ENCODE measurements at places on chromosomes 13 and 19.

GRCh38 chr13:91375116-91375729 is 23.2 kb upstream of the GPC5 start:
- DNase-seq = no peak

DNA sequence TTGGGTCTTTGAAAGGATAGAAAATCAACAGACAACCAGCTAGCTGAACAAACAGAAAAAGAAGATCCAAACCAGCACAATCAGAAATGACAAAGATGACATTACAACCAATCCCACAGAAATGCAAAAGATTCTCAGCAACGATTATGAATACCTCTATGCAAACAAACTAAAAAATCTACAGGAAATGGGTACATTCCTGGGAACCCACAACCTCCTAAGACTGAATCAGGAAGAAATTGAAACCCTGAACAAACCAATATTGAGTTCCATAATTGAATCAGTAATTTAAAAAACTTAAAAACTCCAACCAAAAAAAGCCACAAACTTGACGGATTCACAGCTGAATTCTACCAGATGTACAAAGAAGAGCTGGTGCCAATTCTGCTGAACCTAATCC is 20.9 kb upstream of the C1QTNF9B start:
- no peak for DNase-seq

- no peak for DNase-seq
Measured at GRCh38 chr13:46100191-46100815, 4.5 kb downstream of the CPB2 start.

- DNase-seq = no peak
Measured at GRCh38 chr19:11541238-11541637, 2.6 kb downstream of the CNN1 start.

- no peak for DNase-seq
Measured at GRCh38 chr13:29964181-29964845, 113.9 kb upstream of the UBL3 start.

GRCh38 chr19:41795031-41795461 is 1.3 kb upstream of the CEACAM3 start:
- DNase-seq = no peak

DNA sequence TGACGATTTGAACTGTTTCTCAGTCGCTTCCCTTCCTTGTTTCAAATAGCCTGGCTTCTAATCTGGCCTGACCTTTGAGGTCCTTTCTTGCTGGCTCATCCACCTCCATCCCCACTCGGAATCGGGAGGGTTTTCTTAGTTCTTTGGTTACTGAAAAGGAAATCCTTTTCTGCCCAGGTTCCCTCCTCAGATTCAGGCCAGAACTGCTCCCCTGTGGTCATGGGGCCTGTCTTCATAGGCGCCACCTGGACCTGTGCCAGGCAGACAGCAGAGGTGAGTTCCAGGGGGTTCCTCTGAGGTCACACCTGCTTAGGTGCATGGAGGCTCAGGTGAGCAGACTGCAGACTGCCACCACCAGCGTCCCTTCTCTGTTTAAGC is 62.4 kb downstream of the AKAP11 start:
- DNase-seq = no peak

DNA sequence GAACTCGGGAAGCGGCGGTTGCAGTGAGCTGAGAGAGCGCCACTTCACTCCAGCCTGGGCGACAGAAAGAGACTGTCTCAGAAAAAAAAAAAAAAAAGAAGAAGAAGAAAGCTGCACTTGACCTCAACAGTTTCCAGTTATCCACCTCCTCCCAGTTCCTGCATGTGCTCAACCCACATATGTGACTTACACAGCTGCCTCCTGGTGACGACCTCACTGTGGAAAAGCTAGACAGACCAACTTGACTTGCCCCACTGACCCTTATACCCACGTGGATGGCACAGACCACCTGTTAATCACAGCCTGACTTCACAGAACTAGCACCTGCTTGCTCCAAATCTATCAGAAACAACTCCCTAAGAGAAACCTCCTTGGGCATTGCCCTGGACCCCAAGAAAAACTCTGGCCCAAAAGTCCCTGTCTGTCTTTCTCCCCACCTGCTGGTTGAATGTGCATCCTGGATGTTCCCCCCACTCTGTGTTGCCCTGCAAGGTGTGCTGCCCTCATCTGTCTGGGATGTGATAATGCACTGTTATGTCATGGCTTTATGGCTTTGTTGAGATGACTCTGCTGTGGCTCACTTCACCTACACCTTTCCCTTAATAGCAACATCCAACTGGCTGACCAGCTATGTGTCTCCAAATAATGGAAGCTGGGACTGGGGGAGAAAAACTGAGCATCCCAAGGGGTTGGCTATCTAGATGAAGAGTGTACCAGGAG is 2.8 kb downstream of the ZNF20 start:
- no peak for DNase-seq

- no peak for DNase-seq
Measured at GRCh38 chr13:61247149-61247936, 168.3 kb downstream of the PCDH20 start.

GRCh38 chr19:16077984-16078758 is 1.9 kb downstream of the TPM4 start:
- peak; percentile 82 for DNase-seq

DNA sequence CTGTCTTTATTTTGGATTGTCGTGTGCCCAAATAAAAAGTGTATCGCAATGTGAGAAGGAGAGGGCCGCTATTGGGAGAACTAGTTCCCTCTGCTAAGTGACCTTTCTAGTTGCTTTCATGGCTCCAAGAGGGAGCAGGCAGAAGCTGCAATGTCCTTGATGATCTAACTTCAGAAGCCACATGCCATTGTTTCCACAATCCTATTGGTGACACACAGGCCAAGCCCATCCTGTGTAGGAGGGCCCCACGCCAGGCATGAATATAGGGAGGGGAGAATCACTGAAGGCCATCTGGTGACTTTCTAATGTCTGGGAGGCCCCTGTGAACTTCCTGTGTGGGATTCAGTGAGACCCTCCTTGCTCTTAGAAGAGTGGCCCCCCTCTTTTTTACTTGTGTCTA is 47.8 kb upstream of the KPNA3 start:
- DNase-seq = no peak

DNA sequence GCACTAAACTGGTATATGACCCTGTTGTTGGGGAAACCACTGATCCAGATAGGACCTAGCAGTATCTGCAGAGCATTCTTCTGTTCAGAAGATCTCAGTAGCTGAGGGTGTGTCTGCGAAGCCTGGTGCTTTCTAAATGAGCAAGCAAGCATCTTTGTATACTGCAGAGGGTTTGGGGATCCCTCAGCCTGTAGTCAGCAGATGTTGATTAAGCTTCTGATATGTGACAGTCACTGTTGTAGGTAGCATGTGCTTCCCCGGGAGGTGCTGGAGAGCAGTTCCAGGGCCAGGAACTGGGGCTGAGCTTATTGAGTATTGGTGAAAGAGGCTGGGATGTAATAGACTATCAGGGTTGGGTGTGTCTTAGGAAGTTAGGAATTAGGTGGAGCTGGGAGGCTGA is 1.5 kb downstream of the SCAF1 start:
- DNase-seq = no peak

- DNase-seq = no peak
Measured at GRCh38 chr19:633786-634639, 676 bp upstream of the POLRMT start.

DNA sequence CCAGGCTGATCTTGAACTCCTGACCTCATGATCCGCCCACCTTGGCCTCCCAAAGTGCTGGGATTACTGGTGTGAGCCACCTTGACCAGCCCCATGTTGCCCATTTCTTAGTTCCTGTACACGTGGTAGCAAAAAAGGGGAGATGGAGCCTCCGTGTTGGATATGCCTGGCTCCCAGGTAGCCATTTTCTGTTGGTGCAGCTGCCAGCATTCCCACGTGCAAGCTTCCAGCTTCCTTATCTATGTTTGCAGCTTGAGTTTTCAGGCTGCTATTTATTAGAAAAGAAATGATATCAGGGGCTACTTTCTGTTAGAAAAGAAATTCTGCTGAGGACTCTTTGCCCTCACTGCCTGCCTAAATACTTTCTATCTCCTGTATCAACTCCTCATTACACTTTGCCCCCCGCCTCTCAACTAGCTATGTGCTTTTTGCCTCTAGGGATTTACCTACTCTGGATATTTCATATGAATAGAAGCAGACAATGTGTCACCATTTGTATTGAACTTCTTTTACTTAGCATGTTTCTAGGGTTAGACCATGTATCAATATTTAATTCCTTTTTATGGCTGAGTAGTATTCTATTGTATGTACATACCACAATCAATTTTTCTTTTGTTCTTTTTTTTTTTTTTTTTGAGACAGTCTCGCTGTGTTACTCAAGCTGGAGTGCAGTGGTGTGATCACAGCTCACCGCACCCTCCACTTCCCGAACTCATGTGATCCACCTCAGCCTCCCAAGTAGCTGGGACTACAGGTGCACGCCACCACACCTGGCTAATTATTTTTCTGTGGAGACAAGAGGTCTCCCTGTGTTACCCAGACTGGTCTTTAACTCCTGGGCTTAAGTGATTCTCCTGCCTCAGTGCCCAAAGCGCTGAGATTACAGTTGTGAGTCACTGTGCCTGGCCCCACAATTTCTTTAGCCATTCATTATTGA is 3.4 kb upstream of the TMED1 start:
- DNase-seq = no peak

Measured in femur (tissue), 1 donor.